Kidney glomerular epithelial cell (primary cell): ENCODE measurements at places on chromosomes 3 and 15.

DNA sequence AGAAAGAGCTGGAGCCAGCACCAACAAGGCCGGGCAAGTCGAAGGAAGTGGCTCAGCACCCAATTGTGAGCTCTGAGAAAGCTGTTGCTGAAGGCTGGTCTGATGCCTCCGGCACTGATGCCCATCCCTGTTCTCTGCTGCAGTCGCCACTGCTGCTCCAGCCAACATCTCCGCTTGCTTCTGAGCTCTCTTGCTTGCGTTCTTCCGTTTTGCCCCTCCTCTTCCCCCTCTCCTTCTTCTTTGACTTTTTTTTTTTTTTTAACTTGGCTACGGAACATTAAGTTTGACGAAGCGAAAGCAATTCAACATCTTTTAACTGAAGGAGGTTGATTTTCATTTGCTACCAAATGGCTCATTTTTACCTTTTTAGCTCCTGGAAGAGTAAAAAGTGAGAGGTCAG is 442.9 kb downstream of the MCTP2 start:
- DNase-seq: peak; percentile 32

DNA sequence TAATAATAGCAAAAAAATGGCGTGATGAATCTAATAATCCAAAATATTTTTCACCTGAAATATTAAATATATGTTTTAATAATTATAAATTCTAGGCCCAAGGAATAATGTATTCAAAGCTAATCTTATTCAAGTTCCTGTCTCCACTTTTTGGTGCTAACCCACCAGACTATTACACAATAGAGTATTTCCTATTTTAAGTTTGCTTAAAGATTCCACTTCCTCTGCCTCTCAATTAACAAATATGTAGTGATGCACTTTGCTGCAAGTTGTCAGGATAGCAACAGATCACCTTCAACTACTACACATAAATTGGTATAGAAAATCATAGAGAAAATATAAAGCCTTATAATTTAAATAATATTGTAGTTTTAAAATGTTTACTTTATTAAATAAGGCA is 467.5 kb downstream of the C3orf38 start:
- no peak for DNase-seq

GRCh38 chr15:56608140-56608778 is 125.0 kb downstream of the ZNF280D start:
- DNase-seq: no peak

DNA sequence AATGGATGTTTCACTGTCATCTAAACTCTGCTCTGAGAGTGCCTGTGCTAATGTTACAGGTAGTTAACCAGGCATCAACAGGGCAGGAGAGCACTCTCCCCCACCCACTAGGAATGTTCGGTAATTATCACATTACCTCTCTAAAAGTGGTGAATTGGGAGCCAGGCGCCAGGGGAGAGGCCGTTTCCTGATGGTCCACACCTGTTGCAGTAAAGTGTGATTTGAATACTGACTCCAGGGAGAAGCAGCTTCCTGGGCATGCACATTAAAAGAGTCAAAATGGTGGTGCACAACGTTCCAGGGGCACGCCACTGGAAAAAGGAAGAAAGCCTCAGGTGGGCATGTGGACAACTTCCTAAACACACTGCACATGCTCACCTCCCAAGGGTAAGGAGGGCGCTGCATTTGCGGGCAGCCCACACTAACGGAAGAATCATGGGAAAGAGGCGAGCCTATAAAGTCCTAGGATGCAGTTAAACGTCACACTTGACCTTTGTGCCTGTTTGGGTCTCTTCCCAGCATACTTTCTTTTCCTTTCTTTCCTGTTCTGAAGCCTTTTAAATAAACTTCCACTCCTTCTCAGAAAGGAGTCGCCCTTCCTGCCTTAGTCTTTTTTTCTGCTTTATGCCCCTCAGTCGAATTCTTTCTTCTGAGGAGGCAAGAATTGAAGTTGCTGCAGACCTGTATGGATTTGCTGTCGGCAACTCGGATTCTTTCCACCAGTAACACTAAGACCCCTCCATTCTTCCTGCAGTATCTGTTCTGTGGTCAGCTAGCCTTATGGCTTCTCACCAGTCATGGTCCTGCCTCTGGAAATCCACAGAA is 28.9 kb upstream of the GPD1L start:
- no peak for DNase-seq

- DNase-seq: no peak
Measured at GRCh38 chr3:46466273-46466672, 1.6 kb upstream of the LTF start.

- DNase-seq: no peak
Measured at GRCh38 chr3:14766428-14767244, 52.1 kb upstream of the FGD5 start.

- DNase-seq: no peak
Measured at GRCh38 chr3:165805946-165806561, 31.2 kb downstream of the BCHE start.

DNA sequence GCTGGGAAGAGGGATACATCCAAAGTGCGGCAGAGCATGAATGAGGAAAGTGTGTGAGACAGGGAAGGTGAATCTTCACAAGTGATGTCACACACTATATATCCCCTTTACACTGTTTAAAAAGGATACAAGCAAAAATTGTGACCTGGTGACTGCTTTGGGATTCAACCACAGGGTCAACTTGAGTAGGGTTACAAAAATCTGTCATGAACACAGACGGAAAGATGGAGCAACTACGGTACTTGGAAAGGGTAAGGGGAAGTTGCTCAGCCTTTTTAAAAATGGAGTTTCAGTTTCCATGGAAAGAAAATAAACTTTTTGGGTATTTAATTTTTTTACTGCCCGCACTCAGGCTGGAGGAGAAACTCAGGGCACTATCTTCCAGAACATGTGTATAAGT is 60.3 kb downstream of the B3GNT5 start:
- no peak for DNase-seq

- DNase-seq: no peak
Measured at GRCh38 chr3:165434516-165434915, 238.3 kb upstream of the SLITRK3 start.

- no peak for DNase-seq
Measured at GRCh38 chr15:60918234-60918959, 310.7 kb downstream of the RORA start.

GRCh38 chr3:60660026-60660425 is 591.2 kb downstream of the FHIT start:
- DNase-seq: no peak

- no peak for DNase-seq
Measured at GRCh38 chr3:194328942-194329582, 22.1 kb downstream of the CPN2 start.

GRCh38 chr3:1091286-1091685 is 1.5 kb upstream of the CNTN6 start:
- DNase-seq: peak; percentile 25

- no peak for DNase-seq
Measured at GRCh38 chr15:100200287-100200880, 141.4 kb downstream of the ADAMTS17 start.

DNA sequence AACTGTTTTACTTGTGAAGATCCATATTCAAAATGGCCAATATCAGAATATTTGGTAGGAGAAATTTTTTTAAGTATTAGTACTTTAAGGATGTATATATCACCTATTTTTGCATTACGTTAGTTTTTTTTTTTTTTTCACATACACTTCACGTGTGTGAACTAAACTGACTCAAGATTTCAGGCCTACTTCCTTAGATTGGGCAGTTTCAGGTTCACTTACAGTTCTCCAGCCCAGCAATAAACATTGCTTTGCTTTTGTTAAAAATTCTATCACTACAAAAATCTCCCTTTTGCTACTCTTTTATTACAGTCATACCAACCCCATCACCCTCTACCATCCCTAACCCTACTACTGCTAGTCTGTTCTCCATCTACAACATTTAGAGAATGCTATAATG is 183.6 kb downstream of the KCNH8 start:
- no peak for DNase-seq

DNA sequence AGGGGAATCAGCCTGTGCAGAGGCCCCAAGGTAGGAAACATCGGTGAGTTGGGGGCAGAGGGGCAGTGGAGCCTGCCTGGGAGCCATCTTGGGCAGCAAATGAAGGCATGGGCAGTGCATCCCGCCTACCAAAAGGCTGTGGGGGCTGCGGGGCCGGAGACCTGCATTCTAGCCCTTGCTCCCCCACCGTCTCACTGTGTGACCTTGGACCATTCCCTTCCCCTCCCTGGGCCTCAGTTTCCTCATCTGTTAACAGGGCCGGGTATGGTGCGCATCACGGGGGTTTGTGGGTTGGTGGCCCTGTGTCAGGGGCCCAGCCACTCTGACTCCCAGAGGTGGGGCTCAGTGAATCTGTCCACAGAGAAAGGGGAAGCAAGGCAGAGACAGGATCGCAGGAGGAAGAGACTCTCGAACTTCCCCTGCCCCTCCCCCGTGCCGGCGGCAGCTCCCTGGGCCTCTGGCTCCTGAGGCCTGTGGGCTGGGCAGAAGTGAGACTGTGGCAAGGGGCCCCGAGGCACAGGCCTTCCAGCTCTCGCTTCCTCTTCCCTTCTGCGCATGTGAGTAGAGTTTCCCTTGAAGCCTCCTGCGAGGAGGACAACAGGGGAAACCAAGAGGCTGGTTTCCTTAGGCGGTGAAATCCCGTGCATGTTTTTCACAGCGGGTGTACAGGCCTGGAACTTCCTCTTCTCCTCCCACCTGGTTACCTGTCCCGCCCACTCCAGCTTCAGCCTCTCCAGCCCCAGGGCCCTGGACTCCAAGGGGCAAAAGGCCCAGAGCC is 42.9 kb downstream of the IDH2 start:
- DNase-seq: no peak

DNA sequence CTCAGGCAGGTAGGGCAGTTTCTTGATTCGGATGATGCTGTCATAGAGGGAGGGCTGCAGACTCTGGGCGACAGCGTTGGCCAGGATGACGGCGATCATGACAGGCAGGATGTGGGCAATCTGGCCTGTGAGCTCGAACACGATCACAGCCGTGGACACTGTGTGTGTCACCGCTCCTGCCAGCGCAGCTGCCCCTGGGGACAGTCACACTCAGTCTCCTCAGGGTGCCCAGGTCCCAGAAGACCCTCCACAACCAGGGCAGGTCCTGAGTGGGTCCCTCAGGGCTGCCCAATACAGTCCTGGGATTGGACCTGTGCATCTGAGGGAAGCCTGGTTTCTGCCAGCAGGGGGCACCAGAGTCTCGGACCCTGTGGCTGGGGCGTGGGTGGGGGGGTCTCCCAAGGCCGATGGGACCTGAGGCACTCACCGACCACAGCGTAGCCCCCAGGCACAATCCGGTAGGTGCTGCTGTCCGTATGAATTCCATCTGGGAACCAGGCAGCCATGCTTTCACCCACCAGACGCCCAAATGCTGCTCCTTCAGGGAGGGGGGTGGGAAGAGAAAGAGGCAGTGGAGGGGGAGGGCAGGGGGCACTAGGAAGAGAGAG is 7.2 kb downstream of the CLCN2 start:
- DNase-seq: peak; percentile 10

GRCh38 chr3:120741837-120742197 is 499 bp downstream of the RABL3 start:
- DNase-seq: peak; percentile 55

- no peak for DNase-seq
Measured at GRCh38 chr3:9917820-9918219, 922 bp downstream of the IL17RC start.

- peak; percentile 51 for DNase-seq
Measured at GRCh38 chr3:38165722-38166387, 518 bp downstream of the OXSR1 start.

- no peak for DNase-seq
Measured at GRCh38 chr15:38609097-38609738, 44.6 kb upstream of the RASGRP1 start.

GRCh38 chr3:38640661-38641452 is 8.6 kb downstream of the SCN5A start:
- no peak for DNase-seq

- no peak for DNase-seq
Measured at GRCh38 chr3:31858439-31858838, 122.6 kb downstream of the OSBPL10 start.

DNA sequence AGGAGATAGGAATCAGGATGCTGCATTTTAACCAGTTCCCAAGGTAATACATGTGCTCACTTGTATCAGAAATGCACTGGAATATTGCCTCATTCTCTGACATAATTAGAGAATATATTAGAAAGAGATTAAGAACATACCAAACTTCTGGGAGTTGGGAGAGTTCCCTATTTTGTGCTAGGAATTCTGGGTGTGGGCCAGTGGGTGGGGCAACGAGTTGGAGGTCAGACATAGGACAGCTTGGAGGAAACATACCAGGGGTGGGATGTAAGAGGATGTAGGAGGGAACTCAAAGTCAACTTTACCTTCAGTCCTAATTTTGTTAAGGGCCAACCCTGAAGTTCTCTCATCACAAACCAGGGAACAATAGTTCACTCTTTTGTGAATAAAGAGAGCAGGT is 83.6 kb downstream of the SLC7A14 start:
- DNase-seq: no peak

- DNase-seq: no peak
Measured at GRCh38 chr15:79849789-79850188, 47.0 kb downstream of the MTHFS start.

- DNase-seq: no peak
Measured at GRCh38 chr3:183281126-183281797, 28.2 kb downstream of the B3GNT5 start.

DNA sequence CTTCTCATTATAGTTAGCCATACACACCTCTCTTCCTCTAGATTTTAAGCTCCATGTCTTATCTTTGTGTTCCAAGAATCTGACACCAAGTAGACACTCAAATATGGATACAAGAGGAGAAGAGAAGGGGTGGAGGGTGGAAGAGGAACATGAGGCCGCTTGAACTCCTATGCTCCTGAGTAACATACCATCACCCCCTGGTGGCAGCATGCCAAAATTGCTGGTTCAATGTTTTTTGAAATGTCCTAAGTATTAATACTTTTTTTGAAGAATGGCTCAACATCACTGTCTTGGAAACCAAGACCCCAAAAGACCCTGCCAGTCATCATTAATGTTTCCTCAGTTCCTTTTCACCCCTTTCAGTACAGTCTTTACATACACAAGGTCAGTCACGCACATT is 71.8 kb upstream of the HACD2 start:
- no peak for DNase-seq

GRCh38 chr15:37586011-37586583 is 348.3 kb upstream of the TMCO5A start:
- DNase-seq: no peak

DNA sequence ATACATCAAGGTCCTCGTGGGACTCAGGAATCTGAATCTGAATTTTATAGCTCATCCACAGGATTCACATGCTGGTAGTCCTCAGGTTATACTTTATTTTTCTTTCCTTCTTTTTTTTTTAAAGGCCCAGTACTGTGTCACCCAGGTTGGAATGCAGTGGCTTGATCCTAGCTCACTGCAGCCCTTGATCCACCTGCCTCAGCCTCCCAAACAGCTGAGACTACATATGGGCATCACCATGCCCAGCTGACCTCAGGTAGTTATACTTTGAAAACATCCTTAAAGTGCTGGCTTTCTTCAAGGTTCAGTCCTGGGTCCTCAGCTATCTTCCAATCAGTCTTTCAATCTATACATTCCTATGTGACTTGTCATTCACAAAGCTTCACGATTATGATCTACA is 38.2 kb downstream of the SNX4 start:
- DNase-seq: no peak

GRCh38 chr3:30471066-30471465 is 135.3 kb upstream of the TGFBR2 start:
- DNase-seq: no peak
